ENCODE measurements at places on chromosomes 1 and 21. TPM values are rescaled to one million over a fixed set of nuclear protein-coding genes. Genes with fewer than 3 reads are reported as not detected.

The AMY2A gene
- total RNA-seq, result not detected

The ATP1A2 gene
- total RNA-seq, result 0.17 TPM

The ADGRB2 gene
- total RNA-seq, result 4.3 TPM

The S100A7 gene
- not detected for total RNA-seq

The ALX3 gene
- not detected for total RNA-seq

The PCSK9 gene
- 2.7 TPM for total RNA-seq

The DNASE2B gene
- not detected for total RNA-seq

The GPA33 gene
- not detected for total RNA-seq

The CHIT1 gene
- total RNA-seq, result not detected

The GPR37L1 gene
- 0.10 TPM for total RNA-seq

The PLA2G2A gene
- total RNA-seq, result not detected

All from A549 treated with AZD2906 at 1 μM for 4 hours (cell line).